ENCODE measurements at places on chromosomes 12 and 14.

GRCh38 chr12:59452746-59453145 lies 143.1 kb upstream of the SLC16A7 start:
- DNase-seq, result no peak

DNA sequence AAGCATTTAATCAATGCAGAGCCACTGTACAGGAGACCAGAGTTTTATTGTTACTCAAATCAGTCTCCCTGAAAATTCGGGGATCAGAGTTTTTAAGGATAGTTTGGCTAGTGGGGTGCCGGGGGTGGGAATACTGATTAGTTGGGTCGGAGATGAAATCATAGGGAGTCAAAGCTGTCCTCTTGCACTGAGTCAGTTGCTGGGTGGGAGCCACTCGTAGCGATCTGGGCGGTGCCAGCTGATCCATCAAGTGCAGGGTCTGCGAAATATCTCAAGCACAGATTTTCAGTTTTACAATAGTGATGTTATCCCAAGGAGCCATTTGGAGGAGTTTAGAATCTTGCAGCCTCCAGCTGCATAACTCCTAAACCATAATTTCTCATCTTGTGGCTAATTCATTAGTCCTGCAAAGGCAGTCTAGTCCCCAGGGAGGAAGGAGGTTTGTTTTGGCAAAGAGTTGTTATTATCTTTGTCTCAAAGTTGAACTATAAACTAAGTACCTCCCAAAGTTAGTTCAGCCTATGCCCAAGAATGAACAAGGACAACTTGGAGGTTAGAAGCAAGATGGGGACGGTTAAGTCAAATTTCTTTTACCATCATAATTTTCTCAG lies 169.4 kb upstream of the PLEKHG7 start:
- no peak for DNase-seq

DNA sequence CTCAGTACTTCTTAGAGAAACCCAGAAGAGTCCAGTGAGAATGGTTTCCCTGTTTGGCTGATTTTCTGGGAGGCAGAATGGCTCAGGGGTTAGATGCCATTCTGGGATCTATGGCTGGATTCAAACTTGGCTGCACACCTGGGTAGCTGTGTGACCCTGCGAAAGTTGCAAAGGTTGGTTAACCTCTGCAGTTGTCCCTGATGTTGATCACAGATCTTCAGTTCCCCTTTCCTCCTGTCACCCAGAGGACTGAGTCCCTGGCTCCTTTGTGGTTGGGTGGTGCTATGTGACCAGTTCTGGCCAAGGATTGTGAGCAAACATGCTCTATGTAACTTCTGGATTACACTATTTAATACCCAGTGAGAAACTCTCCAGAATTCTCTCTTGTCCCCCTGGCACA lies 418.0 kb downstream of the RGS6 start:
- no peak for DNase-seq

GRCh38 chr14:104852280-104852663 lies 12.8 kb upstream of the CEP170B start:
- DNase-seq, result no peak

DNA sequence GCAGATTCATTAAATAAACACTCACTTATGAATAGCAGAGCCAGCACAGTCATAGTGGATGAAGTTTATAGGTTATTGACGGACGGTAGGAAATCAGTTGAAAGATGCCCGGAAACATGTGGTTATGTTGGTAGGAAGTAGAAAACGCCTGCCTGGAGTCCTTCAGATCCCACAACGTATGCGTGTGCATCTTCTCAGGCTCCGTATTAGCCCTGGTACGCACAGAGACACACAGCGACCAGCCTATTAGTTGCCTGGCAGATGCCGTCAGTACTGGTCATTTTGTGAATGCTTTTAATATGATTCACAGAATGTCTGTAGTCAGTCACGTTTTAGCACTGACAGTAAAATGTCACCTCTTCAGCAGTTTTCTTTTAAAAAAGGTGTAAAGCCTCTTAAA lies 196.4 kb downstream of the RGS6 start:
- DNase-seq, result no peak

DNA sequence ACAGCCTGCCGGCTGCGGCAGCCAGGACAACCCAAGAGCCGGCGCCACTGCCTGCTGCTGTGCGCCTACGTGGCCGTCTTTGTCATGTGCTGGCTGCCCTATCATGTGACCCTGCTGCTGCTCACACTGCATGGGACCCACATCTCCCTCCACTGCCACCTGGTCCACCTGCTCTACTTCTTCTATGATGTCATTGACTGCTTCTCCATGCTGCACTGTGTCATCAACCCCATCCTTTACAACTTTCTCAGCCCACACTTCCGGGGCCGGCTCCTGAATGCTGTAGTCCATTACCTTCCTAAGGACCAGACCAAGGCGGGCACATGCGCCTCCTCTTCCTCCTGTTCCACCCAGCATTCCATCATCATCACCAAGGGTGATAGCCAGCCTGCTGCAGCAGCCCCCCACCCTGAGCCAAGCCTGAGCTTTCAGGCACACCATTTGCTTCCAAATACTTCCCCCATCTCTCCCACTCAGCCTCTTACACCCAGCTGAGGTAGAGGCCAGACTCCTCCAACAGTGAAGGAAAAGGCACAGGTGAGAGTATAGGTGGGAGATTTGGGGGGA lies 10.3 kb downstream of the ZBTB39 start:
- no peak for DNase-seq

DNA sequence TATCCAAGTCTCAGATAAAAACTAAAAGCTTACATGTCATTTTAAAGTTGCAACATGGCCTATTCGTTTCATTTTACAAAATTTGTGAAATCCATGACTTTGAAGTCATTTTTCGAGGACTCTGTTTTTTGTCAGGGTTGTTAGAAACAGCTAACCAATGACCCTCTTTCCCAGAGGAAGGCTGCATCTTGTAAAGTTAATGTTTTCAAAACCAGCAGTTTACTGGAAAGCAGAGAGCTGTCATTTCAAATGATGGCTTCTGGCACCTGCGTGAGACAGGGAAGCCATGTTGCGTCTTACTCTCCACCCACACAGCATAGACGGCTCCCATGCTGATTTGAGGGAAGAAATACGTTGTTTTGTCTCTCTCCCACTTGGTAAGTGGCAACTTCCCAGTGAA lies 50.1 kb upstream of the RTRAF start:
- DNase-seq, result no peak

DNA sequence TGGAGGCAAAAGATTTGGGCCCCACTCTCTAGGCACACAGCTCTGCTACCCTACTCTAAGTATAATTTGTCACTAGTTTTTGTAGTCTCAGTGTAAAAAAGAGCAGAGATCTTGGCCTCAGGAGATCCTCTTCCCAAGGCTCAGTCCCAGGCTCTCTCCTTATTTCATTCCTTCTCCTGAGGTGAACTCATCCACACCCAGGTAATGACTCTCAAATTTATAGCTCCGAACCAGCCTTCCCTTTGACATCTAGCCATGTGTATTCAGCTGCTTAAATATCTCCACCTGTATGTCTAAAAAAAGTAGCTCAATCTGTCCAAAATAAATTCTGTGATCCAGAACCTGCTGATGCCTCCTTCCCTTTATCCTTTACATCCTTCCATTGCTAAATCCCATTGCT lies 173.5 kb upstream of the HIF1A start:
- DNase-seq, result no peak

GRCh38 chr12:79527473-79527872 lies 163.3 kb downstream of the PAWR start:
- no peak for DNase-seq

- no peak for DNase-seq
Observed at GRCh38 chr14:35073486-35073885, 27.4 kb downstream of the FAM177A1 start.

- DNase-seq, result no peak
Observed at GRCh38 chr14:72450473-72451044, 443.3 kb downstream of the DPF3 start.

DNA sequence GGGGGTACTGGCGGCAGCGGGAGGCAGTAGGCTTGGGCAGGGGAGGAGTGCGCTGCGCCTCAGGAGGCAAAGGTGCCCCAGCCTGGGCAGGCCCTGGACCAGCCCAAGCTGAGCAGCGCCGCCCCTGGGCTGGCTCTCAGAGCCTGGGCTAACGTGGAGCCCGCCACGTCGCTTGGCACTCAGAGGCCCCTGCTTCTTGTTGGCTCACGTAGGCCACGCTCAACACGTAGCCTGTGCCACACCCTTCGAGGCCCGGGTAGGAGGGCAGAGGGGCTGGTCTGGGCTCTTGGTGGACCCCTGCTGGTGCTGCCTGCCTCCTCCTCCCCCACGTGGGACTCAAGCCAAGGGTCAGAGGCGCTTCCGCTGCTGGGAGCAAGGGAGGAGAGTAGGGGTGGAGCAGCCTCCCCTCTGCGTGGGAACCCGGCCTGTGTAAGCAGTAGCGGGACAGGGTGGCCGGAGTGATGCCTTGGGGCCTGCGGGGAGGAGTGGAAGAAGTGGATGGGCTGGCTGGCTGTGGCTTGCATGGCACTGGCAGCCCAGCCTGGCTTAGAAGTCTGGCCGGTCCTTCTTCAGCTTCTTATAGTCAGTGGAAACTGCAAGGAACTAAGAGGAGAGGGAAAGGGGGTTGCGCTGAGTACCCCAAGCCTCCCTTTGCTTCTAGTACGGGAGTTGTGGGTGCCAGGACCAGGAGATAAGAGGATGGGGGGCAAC lies 5.7 kb downstream of the SHMT2 start:
- no peak for DNase-seq

- no peak for DNase-seq
Observed at GRCh38 chr12:25705261-25705660, 152.2 kb upstream of the LMNTD1 start.

DNA sequence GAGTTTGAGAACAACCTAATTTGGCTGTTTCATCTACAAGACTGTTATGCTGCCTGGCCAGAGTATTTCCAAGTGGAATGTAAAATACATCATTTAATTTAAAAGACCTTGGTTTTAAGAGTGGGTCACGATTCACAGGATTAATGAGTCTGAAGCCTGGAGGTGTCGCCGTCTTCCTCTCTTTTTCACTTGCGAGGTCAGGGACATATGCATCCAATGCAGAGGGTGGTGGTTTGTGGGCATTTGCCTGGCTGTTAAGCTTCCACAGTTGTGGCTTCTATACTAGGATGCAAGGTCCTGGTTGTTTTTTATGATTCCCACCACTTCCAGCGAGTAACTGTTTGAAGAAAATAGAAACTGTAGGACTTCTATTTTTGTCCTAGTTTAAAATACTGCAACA lies 22.8 kb upstream of the RASSF3 start:
- DNase-seq, result no peak

- DNase-seq, result no peak
Observed at GRCh38 chr12:111076199-111076598, 155.8 kb upstream of the MYL2 start.
